ENCODE measurements at places on chromosomes 13 and 19.
A peak's percentile ranks its signal among the peaks of the same experiment; 100 is the strongest.

DNA sequence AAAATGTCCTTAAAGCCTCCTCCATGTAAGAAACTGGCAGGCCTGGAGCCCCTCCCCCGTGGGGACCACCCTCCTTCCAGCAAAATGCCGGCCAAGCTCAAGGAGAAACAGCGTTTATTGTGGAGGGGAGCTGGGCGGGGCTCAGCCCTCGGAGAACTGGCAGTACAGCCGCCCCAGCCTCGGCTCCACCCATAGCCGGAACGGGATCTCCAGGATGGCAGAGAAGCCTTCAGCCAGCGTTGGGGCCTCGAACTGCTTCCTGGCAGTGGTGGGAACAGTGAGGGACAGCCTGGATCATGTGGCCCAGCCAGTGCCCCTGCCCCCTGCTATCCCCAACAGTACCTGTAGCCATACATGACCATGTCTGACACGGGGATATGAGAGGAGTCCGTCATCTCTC lies 6.3 kb downstream of the PNKP start:
- DNase-seq, result peak; percentile 22

DNA sequence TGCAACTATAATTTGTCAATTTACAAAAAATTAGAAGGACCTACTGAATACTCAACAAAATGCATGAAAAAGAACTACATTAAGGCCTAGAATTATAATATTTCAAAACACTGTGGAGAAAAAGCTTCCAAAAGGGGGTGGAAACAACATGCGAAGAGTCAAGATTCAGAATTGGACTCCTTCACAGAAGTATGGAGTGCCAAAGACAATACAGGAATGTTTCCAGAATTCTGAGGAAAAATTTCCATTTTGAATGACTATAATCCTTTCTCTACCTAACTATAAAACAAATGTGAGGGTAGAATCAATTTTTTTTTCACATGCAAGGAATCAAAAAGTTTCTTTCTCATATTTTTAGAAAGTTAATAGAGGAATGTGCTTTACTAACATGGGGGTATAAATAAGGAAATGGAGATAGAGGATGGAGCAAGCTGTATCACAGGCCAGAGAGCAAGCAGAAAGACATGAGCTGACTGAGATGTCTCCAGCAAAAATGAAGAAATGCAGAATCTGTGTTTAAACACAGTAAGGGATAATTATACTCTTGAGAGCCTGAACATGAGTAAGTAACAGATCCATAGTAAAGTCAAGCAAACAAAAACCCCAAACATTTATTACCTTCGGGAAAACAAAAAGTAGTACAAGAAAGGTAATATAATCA lies 39.5 kb upstream of the SMAD9 start:
- DNase-seq, result no peak

GRCh38 chr19:17121736-17122293 lies 46.2 kb downstream of the MYO9B start:
- no peak for DNase-seq

- no peak for DNase-seq
These were observed 2.8 kb upstream of the ZNF543 start for GRCh38 chr19:57317503-57317902.

- DNase-seq, result no peak
These were observed 5.2 kb upstream of the FUT6 start for GRCh38 chr19:5844456-5845433.

GRCh38 chr19:16497042-16497441 lies 848 bp downstream of the C19orf44 start:
- DNase-seq, result no peak

- no peak for DNase-seq
These were observed 131.6 kb downstream of the COG6 start for GRCh38 chr13:39787086-39787487.

Data from DMS53 (cell line).